ENCODE measurements at places on chromosomes 2 and 18. TPM values are rescaled to one million over a fixed set of nuclear protein-coding genes. Genes with fewer than 3 reads are reported as not detected.
A peak's percentile ranks its signal among the peaks of the same experiment; 100 is the strongest.

The MOCOS gene
- total RNA-seq, result 0.10 TPM

The CCDC74B gene
- 0.25 TPM for total RNA-seq

The STPG4 gene
- not detected for total RNA-seq

The CDK15 gene
- total RNA-seq, result 0.72 TPM

The REG3A gene
- not detected for total RNA-seq

The PRSS56 gene
- total RNA-seq, result not detected

The AMER3 gene
- total RNA-seq, result not detected

The SPATS2L gene
- total RNA-seq, result 3.8 TPM

The ALPP gene
- total RNA-seq, result not detected

The KLHL41 gene
- not detected for total RNA-seq

The GAL3ST2 gene
- total RNA-seq, result 0.88 TPM

DNA sequence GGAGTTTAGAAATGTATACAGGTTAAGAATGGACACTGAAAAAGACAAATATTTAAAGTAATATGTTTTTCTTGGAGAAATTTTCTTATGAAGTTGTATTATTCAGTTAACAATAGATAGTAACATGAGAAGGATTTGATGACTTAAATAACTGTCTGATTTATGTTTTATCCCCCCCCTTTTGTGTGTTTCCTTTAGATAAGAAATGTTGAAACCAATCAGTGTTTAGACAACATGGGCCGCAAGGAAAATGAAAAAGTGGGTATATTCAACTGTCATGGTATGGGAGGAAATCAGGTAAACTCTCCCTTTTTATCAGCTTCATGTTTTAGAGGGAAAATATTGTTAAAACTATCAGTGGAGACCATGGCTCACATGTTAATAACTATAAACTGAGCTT lies 289.7 kb upstream of the KCNJ3 start:
- no peak overlapping the region for H3K4me3 ChIP-seq
- DNase-seq, result no peak
- H3K4me1 ChIP-seq, result no peaks in the 10 kb centered on the region
- H3K36me3 ChIP-seq, result no peaks in the 10 kb centered on the region
- H3K27ac ChIP-seq, result no peak overlapping the region

GRCh38 chr2:172953411-172953810 lies 122.2 kb upstream of the MAP3K20 start:
- no peak overlapping the region for H3K4me3 ChIP-seq
- no peak for DNase-seq
- H3K27me3 ChIP-seq, result peaks cover 3% of the 10 kb centered on the region
- no peaks in the 10 kb centered on the region for H3K36me3 ChIP-seq
- H3K4me1 ChIP-seq, result no peaks in the 10 kb centered on the region

DNA sequence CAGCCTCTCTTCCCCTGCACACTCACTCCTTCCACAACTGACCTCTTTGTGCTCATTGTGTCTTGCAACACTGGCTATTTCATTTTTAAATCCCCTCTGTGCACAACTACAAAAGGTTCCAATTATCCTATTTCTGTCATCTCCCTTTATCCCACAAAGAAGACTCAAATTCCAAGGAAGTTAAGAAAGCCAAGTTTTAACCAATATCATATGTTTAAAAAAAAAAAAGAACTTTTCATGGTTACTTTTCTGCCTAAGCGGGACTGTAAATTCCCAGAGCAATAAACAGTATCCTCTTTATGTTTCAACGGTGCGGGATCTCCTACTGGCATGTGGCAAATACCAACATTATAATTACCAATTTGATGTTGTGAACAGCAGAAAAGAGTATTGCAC lies 83.8 kb downstream of the DOCK10 start:
- peaks cover 22% of the 10 kb centered on the region for H3K4me1 ChIP-seq
- H3K27ac ChIP-seq, result peak overlapping the region; percentile 60
- DNase-seq, result no peak
- no peaks in the 10 kb centered on the region for H3K27me3 ChIP-seq
- no peak overlapping the region for H3K4me3 ChIP-seq
- H3K36me3 ChIP-seq, result no peaks in the 10 kb centered on the region

DNA sequence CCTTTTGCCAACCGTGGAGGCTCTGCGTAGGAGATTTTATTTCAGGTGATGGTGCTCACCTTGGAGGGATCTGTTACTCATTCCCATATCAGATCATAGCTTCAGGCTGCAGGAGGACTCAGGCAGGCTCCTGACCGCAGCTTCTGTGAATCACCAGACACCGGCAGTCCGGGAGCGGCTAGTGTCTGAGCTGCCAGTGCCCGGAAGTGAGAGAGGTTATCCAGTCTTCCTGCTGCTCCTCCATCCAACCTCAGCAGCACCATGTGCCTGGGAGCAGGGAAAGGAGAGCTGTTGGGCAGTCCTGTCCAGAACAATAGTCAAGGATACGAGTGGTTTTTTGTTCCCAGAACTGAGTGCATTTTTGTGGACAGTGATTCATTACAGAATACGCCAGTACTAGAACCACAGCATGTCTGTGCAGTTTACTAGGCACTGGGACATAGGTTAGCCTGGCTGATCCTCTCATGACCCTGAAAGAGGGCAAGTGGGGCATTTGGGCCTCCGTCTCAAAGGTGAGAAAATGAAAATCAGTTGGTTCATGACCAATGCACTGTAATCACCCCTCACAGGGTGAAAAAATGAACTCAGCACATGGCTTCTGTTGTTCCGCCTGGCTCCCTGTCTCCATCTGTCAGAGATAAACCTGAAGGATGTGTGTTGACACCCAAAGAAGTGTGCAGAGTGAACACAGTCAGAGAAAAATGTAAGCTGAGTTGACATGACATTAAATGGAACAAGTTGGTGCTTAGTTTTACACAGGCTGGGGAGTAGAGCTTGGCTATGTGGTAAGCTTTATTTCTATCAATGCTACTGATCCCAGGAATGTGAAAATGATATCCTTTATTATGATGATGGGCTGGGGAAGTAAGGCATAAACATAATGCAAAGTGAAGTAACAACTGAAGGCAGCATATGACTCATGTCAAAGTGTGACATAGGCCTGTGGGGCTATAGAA lies 12.2 kb downstream of the FHOD3 start:
- no peaks in the 10 kb centered on the region for H3K36me3 ChIP-seq
- H3K4me3 ChIP-seq, result no peak overlapping the region
- H3K27me3 ChIP-seq, result no peaks in the 10 kb centered on the region
- H3K4me1 ChIP-seq, result no peaks in the 10 kb centered on the region

DNA sequence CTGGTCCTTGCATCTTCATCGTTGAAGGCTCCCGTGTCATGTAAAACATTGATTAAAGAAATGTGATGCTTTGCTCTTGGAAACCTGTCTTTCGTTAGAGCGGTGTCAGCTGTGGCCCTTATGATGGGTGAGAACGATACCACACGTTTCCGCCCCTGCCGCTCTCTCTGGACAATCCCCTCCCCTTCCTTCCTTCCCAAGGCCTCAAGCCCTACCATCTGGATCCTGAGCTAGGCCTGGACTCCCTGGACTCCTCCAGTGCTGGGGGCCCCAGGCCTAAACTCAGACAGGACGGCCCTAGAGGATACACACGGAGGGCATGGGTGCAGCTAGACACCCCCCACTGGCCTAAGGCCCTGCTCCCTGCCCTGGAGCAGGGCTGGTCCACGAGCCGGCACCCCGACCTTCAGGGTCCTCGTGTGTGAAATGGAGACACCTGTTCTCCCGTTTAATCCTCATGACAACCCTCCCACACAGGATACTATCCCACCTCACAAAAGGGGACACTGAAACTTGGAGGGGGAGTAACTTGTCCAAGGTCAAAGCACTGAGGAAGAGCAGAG lies 13.2 kb downstream of the BIN1 start:
- no peaks in the 10 kb centered on the region for H3K27me3 ChIP-seq
- H3K4me1 ChIP-seq, result peaks cover 26% of the 10 kb centered on the region
- no peak overlapping the region for H3K4me3 ChIP-seq
- no peak for DNase-seq
- H3K27ac ChIP-seq, result peak overlapping the region; percentile 2
- H3K36me3 ChIP-seq, result no peaks in the 10 kb centered on the region

DNA sequence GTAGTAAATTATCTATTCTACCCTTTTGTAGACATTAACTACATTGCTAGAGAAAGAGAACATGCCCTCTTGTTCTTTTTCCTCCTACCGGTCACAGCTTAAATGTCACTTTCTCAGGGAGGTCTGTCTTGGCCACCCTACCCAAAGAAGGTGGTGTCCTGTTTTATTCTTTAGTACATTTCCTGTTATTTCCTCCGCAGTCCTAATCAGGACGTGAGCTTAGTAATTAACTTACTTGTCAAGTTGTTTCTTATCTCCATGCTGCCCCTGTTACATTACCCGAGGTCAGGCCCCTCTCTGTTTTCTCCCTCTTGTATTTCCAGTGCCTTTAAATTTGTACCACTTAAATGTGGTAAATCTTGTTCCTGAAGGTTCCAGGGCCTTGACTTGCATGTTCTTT lies 73.7 kb upstream of the RMDN2 start:
- H3K27ac ChIP-seq, result peak overlapping the region; percentile 70
- H3K4me1 ChIP-seq, result peaks cover 36% of the 10 kb centered on the region
- H3K36me3 ChIP-seq, result no peaks in the 10 kb centered on the region
- H3K27me3 ChIP-seq, result peaks cover 2% of the 10 kb centered on the region

- H3K27me3 ChIP-seq, result no peaks in the 10 kb centered on the region
- no peak overlapping the region for H3K27ac ChIP-seq
- H3K4me3 ChIP-seq, result no peak overlapping the region
Observed at GRCh38 chr2:214566457-214566856, 155.6 kb downstream of the VWC2L start.

GRCh38 chr18:14959550-14959949 lies 211.6 kb downstream of the ANKRD30B start:
- H3K4me1 ChIP-seq, result no peaks in the 10 kb centered on the region
- no peak overlapping the region for H3K27ac ChIP-seq
- H3K27me3 ChIP-seq, result no peaks in the 10 kb centered on the region
- H3K4me3 ChIP-seq, result no peak overlapping the region
- no peak for DNase-seq

DNA sequence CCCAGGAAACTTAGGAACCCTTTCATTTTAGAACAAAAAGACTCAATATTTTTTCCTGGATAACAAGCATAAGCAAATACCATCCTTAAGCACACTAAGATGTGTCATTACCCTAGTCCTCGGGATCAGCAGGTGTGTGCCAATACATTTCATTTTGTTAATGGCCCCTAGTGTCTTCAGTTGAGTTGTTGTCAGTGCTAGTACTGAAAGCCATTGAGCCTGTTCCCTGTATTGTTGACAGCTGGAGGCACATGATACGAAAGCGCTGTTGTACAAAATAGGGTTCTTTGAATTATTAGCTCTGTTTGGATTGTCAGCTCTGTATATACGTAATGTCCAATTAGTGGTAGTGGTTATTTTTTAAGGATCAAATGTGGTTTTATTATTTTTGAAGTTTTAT lies 29.5 kb downstream of the VAPA start:
- H3K4me3 ChIP-seq, result no peak overlapping the region
- no peaks in the 10 kb centered on the region for H3K4me1 ChIP-seq
- no peaks in the 10 kb centered on the region for H3K27me3 ChIP-seq
- H3K27ac ChIP-seq, result no peak overlapping the region
- DNase-seq, result no peak

- no peaks in the 10 kb centered on the region for H3K36me3 ChIP-seq
- no peaks in the 10 kb centered on the region for H3K27me3 ChIP-seq
- DNase-seq, result no peak
- H3K27ac ChIP-seq, result no peak overlapping the region
Observed at GRCh38 chr2:24110660-24111303, 12.4 kb downstream of the PFN4 start.

DNA sequence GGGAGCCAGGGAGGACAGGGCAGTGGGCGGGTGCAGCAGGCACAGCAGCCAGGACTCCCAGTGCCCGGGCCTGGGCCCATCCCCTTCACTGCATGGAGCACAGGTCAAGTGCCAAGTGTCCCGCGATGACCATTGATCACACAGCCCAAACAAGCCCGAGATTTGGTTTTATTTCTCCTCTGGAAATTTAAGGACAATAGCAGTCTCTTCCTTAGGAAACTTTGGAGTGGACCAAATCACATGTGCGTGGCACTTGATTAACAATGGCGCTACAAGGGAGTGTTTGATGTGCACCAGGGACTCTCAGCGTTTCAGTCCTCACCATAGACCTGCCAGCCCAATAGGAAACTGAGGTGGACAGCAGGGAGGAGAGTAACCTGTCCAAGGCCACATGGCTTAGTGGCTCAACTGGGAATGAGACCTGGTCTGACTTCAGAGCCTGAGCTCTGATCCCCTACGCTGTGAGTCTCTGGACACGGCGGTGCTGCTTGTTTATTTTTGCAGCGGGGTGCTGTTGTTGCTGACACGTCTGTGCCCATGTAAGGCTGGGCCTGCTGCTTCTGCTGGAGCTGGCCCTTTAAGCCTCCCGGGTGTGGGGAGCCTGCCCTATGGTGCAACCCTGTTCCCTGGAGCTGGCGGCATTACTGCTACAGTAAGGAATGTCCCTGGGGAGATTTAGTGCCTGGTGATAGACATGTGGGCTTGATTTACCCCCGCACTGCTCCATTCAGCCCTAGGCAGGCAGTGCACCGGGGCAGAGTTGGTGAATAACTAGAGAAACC lies 194.2 kb downstream of the INHBB start:
- no peaks in the 10 kb centered on the region for H3K27me3 ChIP-seq
- H3K27ac ChIP-seq, result no peak overlapping the region
- H3K4me1 ChIP-seq, result no peaks in the 10 kb centered on the region
- no peak for DNase-seq
- H3K36me3 ChIP-seq, result no peaks in the 10 kb centered on the region
